ENCODE measurements at places on chromosomes 2 and 18. TPM values are rescaled to one million over a fixed set of nuclear protein-coding genes. Genes with fewer than 3 reads are reported as not detected.
A peak's percentile ranks its signal among the peaks of the same experiment; 100 is the strongest.

- DNase-seq = no peak
These were observed 90.4 kb downstream of the ATAD2B start for GRCh38 chr2:23836505-23836904.

TNFRSF11A gene
- total RNA-seq = 4.7 TPM

TRIM43 gene
- not detected for total RNA-seq

GRCh38 chr2:171673905-171674304, 13.4 kb upstream of the DYNC1I2 start:
- DNase-seq = no peak

DSG4 gene
- not detected for total RNA-seq

DNA sequence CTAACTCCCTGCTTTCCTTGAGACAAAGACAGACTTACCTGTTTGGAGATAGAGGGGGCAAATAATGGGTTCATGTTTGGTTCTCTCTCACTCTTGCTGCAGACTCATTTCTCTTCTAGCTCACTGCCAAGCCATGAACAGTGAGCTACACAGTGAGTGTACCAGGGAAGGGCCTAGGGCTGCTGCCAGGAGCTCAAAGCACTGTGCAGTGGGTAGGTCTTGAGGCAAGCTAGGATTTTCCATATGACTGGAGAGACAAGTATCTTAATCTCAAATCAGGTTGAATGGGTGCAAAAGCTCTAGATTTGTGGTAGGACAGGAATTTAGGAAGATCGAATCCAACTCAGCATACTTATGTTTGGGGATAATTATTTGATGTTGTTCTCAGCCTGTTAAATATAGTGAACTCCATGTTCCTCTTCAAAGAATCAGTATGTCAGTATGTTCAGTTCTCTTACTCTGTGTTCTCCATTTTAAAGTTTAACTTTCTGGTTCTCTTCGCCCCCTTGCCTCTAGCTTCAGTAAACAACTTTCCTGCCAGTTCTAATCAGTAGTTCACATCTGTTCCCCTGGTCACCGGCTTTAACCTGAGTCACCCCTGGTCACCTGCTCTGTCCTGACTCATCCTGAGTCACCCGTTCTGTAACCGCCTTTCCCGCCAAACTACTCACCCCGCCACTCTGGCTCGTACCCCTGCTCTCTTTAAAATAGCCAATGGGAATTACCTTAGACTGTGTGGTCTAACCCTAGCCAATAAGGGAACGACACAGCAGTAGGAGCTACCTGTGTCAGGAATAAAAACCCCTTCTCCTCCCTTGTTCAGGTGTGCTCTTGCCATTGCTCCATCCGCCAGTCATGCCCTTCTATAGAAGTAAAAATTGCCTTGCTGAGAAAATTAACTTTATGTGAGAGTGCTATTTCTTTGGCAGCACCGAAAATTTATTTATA, 21.9 kb downstream of the SLC25A52 start:
- DNase-seq = no peak

- peak; percentile 64 for DNase-seq
These were observed 5.7 kb upstream of the ERFE start for GRCh38 chr2:238152771-238153688.

DNA sequence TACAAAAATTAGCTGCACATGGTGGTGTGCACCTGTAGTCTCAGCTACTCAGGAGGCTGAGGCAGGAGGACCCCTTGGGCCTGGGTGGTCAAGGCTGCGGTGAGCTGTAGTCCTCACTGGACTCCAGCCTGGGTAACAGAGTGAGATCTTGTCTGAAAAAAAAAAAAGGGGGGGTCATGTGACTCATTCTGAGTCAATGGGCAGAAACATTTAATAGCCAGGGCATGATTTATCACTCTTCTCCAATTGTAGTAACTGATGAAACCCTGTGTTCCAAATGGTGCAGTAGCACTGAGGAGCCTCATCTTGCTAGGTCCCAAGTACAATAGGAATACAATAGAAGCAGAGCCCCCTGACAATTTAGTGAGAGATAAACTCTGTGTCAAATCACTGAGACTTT, 78.9 kb upstream of the CCDC68 start:
- no peak for DNase-seq
